ENCODE measurements at places on chromosomes 1 and 21. TPM values are rescaled to one million over a fixed set of nuclear protein-coding genes. Genes with fewer than 3 reads are reported as not detected.
A peak's percentile ranks its signal among the peaks of the same experiment; 100 is the strongest.

Gene TBX19
- 2.0 TPM for total RNA-seq

Gene BMP8B
- 0.31 TPM for total RNA-seq

Gene TAL1
- not detected for total RNA-seq

Gene SUSD4
- not detected for total RNA-seq

Gene SLAMF9
- not detected for total RNA-seq

Gene MYCL
- total RNA-seq = 0.62 TPM

Gene SYCP1
- not detected for total RNA-seq

Gene SLC25A44
- total RNA-seq = 79.3 TPM

- DNase-seq = no peak
Measured at GRCh38 chr21:45698493-45699184, 55.1 kb downstream of the PCBP3 start.

DNA sequence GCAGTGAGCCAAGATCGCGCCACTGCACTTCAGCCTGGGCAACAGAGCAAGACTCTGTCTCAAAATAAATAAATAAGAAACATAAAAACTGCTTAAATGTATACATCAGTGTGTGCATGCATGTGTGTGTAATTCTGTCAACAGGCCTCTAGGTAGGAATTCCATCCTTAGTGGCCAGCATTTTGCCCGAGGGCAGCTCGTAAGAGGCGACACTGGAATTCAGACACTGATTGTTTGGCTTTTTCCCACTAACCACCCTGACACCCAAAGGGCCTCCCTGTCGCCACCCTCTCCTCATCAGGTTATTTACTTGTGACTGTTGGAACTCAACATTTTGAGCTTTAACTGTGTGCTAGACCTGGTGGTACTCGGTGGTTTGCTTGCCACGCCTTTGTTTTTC, 64.0 kb upstream of the KIF1B start:
- DNase-seq = no peak

GRCh38 chr1:220701974-220702373, 11.8 kb downstream of the C1orf115 start:
- no peak for DNase-seq

GRCh38 chr1:78004719-78005447, at the start of gene DNAJB4:
Gene DNAJB4, plus strand, starts transcription at chr1:78004939. Its CDS starts 172 bp downstream, at chr1:78005111.
- DNase-seq = peak; percentile 69

DNA sequence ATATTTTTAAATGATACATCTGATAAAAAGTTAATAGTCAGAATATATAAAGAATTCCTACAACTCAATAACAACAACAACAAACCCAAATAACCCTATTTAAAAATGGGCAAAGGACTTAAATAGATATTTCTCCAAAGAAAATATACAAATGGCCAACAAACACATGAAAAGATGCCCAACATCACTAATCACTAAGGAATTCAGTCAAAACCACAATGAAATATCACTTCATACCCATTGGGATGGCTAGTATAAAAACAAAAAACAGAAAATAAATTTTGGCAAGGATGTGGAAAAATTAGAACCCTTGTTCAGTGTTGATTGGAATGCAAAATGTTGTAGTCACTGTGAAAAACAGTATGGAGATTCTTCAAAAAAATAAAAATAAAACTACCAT, 184.8 kb upstream of the RAB4A start:
- no peak for DNase-seq

- no peak for DNase-seq
Measured at GRCh38 chr1:63870152-63870551, 96.3 kb downstream of the ROR1 start.

DNA sequence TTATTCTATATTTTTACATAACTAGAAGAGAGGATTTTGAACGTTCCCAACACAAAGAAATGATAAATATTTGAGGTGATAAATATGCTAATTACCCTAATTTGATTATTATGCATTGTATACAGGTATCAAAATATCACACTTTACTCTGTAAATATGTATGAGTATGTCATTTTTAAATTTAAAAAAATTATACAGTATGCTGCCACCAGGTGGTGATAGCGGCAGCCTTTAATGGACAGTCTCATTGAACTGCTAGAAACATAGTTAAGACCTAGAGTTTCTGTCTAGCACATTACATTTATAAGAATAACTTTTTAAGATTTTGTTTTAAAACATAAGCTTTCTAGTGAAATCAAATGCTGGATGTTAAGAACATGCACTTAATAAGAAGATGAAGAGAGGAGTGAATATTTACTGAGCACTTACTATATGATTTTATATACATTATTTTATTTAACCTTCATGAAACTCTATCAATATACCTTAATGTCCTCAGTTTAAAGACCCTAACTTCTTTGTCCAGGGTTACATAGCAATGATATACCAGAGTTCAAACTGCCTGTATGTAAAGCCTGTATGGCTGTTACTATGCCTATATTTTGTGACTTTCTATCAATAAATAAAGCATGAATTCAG, 207.1 kb downstream of the NUF2 start:
- no peak for DNase-seq

GRCh38 chr1:8004113-8004802, 21.9 kb downstream of the ERRFI1 start:
- DNase-seq = no peak

- no peak for DNase-seq
Measured at GRCh38 chr1:169568497-169568896, 17.8 kb downstream of the F5 start.

Data from activated T-helper 1 cell treated with anti-CD3 and anti-CD28 coated beads, Interleukin-12 subunit alpha, Interleukin-12 subunit beta, Interleukin-2, Interleukin-4 antibody, amounts not matched to agents 30 ng/mL and 10 ng/mL and 1 ng/mL, durations not matched to agents 14 hours and 24 hours and 36 hours (primary cell).